ENCODE measurements at places on chromosomes 6 and 20.

- peak; percentile 24 for DNase-seq
Observed at GRCh38 chr6:113893866-113894265, 36.7 kb downstream of the MARCKS start.

DNA sequence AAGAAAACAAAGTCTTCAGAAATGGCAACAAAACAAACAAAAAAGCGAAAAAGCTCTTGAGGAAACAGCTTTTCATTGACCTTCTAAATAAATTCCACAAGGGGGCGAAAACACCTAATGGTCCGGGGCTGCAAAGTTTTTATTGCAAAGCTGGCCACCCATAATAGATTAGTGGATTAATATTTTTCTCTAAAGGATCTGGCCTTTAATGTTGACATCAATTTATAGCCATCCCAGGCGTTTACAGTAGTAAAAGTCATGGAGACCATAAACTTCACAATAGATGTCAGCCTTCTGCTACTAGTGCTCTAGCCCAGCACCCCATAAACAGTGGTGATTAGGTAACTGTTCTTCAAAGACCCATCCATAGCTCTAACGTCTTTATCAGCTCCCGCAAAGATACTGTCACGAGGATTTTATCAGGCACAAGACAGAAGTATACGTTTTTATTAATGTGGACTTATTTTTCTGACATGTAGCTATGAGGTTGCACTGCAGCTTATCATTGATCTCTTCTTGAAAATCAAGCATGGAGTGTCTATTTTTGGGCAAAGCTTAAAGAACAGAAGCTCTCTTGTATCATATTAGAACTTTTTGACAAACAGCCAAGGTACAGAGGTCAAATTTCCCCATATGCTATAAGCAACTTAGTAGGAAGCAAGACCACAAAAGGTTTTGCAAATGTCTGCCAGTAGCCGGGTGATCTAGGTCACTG is 4.7 kb downstream of the CITED2 start:
- DNase-seq: peak; percentile 69

GRCh38 chr6:27777614-27778355 is 134.4 kb downstream of the OR2B2 start:
- no peak for DNase-seq

GRCh38 chr6:138162111-138162954 is 594 bp downstream of the ARFGEF3 start:
- no peak for DNase-seq

- no peak for DNase-seq
Observed at GRCh38 chr6:41934278-41935192, 7.1 kb downstream of the CCND3 start.

GRCh38 chr6:135195522-135195921 is 14.4 kb downstream of the MYB start:
- DNase-seq: no peak

DNA sequence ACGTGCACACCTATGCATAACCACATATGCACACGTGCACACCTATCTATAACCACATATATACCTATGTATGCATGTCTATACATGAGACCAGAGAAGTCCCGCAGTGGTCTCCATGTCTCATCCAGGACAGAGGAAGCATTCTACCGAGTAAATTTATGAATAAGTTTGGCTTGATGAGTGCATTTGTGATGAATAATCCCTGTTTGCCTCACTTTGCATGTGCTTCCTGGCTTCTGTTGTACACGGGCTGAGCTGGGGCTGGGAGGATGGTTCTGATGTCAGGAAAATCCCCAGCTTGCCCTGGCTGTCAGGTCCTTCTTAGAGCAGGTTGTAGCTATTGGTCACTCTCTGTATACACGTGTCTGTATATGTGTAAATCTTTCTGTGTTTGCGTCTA is 157.6 kb upstream of the RPS6KA2 start:
- no peak for DNase-seq

All from HS-5 (cell line).